ENCODE measurements at places on chromosomes 1 and 21. TPM values are rescaled to one million over a fixed set of nuclear protein-coding genes. Genes with fewer than 3 reads are reported as not detected.
A peak's percentile ranks its signal among the peaks of the same experiment; 100 is the strongest.

- H3K4me3 ChIP-seq: no peak overlapping the region
- H3K4me1 ChIP-seq: no peaks in the 10 kb centered on the region
- H3K27me3 ChIP-seq: no peaks in the 10 kb centered on the region
These were observed 47.7 kb downstream of the ZNF644 start for GRCh38 chr1:90973897-90974798.

GRCh38 chr1:35715568-35716002 lies 3.1 kb downstream of the C1orf216 start:
- no peaks in the 10 kb centered on the region for H3K36me3 ChIP-seq
- peak; percentile 68 for DNase-seq
- no peak overlapping the region for H3K27ac ChIP-seq

GRCh38 chr1:214351551-214352277 lies 70.8 kb downstream of the SMYD2 start:
- no peak overlapping the region for H3K27ac ChIP-seq
- no peak overlapping the region for H3K4me3 ChIP-seq
- no peak for DNase-seq
- H3K27me3 ChIP-seq: no peaks in the 10 kb centered on the region
- H3K4me1 ChIP-seq: peaks cover 6% of the 10 kb centered on the region

- H3K4me3 ChIP-seq: no peak overlapping the region
- no peaks in the 10 kb centered on the region for H3K36me3 ChIP-seq
- no peaks in the 10 kb centered on the region for H3K4me1 ChIP-seq
- peak; percentile 85 for DNase-seq
- peak overlapping the region; percentile 49 for H3K27ac ChIP-seq
These were observed 239.6 kb upstream of the FGGY start for GRCh38 chr1:59057211-59057694.

GRCh38 chr1:181100015-181100905 lies 11.8 kb downstream of the IER5 start:
- H3K27ac ChIP-seq: no peak overlapping the region
- no peaks in the 10 kb centered on the region for H3K27me3 ChIP-seq
- no peak for DNase-seq
- H3K36me3 ChIP-seq: no peaks in the 10 kb centered on the region
- H3K4me1 ChIP-seq: peaks cover 13% of the 10 kb centered on the region

DNA sequence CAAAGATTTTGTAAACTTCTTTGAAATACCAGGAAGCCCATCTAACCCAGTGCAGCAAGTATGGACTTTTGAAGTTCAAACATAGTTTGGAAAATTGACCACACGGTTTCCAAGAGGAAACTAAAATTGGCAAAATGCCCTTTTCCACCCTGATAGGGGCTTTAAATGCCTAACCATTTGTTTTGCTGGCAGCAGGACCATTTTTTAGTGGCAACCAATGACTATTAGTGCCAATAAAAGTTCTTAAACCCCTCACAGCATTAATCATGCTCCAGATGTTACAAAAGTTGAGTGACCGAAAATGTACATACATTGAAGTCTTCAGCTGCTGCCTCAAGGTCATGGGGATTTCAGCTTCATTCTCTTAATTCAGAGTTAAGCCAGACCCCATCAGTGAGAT lies 46.4 kb upstream of the ENAH start:
- peaks cover 4% of the 10 kb centered on the region for H3K4me1 ChIP-seq
- H3K27me3 ChIP-seq: no peaks in the 10 kb centered on the region
- DNase-seq: no peak
- H3K27ac ChIP-seq: no peak overlapping the region
- no peaks in the 10 kb centered on the region for H3K36me3 ChIP-seq
- H3K4me3 ChIP-seq: no peak overlapping the region

DNA sequence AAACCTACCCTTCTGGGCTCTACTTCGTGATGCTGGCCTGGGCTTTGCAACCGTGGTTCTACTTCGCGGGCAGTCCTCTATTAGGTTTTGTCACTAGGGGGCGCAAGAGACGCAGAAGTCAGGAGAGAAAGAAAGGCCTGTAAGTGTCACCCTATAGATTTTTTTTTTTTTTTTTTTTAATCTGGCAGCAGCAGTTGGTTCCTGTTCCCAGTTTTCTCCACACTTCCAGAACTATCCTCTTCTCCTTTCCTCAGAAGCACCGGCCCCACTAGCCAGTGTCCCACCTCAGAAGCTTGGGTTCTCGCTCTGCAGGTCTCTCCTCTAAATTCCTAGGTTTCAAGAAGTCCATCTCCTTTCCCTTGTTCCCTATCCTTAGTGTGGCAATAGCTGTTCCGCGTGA lies 9.1 kb upstream of the LCE2D start:
- peak; percentile 24 for DNase-seq
- H3K4me3 ChIP-seq: no peak overlapping the region
- H3K36me3 ChIP-seq: no peaks in the 10 kb centered on the region
- no peaks in the 10 kb centered on the region for H3K4me1 ChIP-seq
- H3K27ac ChIP-seq: no peak overlapping the region
- no peaks in the 10 kb centered on the region for H3K27me3 ChIP-seq

DNA sequence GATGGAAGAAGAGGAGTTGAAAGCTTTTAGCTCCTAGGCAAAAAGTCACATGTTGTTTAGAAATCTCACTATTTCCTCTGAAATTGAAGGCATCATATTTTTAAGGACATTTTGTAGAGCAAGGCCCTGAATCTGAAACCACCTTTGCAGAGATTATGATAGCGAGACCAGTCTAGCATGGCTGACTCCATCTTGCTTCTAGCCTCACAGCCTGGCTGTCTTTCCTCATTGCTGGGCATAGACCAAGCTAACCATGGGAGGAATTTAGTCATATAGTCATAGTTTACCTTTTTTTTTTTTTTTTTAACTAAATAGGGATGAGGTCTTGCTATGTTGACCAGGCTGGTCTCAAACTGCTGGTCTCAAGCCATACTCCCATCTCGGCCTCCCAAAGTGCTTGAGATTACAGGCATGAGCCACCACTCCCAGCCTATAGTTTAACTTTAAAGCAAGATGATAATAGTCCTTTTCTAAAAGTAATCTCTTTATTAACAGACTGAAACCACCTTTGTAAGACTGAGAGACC lies 42.2 kb upstream of the ZNF326 start:
- H3K4me1 ChIP-seq: no peaks in the 10 kb centered on the region
- no peaks in the 10 kb centered on the region for H3K27me3 ChIP-seq
- DNase-seq: no peak
- no peak overlapping the region for H3K27ac ChIP-seq
- H3K36me3 ChIP-seq: no peaks in the 10 kb centered on the region

DNA sequence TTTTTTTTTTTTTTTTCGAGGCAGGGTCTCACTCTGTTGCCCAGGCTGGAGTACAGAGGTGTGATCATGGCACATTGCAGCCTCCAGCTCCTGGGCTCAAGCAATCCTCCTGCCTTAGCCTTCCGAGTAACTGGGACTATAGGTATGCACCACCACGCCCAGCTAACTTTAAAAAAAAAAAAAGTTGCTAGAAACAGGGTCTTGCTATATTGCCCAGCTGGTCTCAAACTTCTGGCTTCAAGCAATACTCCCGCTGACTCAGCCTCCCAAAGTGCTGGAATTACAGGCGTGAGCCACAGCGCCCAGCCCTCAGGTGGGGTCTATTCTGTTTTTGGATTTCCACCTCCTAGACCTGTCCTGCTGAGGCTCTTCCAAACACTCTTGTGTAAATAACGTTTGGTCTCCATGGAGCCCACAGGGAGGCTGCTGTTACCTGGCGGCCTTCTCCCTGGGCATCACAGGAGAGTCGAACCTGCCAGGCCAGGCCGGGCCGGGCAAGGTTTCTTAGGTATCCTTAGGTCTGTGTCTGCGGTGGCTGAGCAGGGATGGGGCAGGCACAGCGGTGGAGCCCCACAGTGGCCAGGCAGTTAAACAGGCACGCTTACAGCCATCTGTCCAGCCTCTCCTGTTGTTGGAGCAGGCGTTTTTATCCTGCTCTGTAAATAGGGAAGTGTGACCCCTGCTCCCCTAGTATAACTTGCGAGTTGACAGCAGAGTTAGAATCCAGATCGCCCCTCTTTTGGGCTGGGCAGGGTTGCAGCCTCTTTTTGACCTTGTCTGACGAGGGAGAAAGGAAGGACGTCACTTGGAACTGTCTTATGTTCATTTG lies 18.8 kb downstream of the PLEKHM2 start:
- H3K4me1 ChIP-seq: peaks cover 21% of the 10 kb centered on the region
- H3K36me3 ChIP-seq: no peaks in the 10 kb centered on the region
- no peaks in the 10 kb centered on the region for H3K27me3 ChIP-seq
- H3K27ac ChIP-seq: peak overlapping the region; percentile 95

Gene DENND2C
- 1.8 TPM for total RNA-seq

Gene NTMT2
- not detected for total RNA-seq

Gene CADM3
- total RNA-seq: 0.90 TPM

DNA sequence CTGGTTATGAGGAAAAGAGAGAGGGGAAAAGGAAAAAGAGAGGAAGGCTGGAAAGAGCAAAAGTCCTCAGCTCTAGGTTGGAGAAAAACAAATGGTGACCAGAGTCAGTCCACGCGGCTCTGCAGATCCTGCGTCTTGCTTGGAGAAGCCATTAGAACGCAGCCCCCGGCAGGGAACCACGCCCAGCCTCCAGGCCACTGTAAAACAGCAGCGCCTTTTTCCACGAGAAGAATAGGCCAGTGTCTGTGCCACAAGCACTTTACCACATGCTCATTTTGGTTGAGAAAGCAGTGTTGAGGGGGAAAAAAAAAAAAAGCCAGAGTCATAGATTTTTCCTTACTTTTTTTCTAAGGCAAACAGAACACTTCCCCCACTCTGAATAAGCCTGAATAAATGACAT lies 846.9 kb upstream of the ADAMTS5 start:
- H3K27me3 ChIP-seq: no peaks in the 10 kb centered on the region
- no peak overlapping the region for H3K27ac ChIP-seq
- DNase-seq: no peak
- no peak overlapping the region for H3K4me3 ChIP-seq
- H3K36me3 ChIP-seq: no peaks in the 10 kb centered on the region
- no peaks in the 10 kb centered on the region for H3K4me1 ChIP-seq

GRCh38 chr1:15038232-15039016 lies 115.1 kb upstream of the TMEM51 start:
- H3K36me3 ChIP-seq: no peaks in the 10 kb centered on the region
- H3K27me3 ChIP-seq: no peaks in the 10 kb centered on the region
- no peak overlapping the region for H3K27ac ChIP-seq
- H3K4me3 ChIP-seq: no peak overlapping the region
- H3K4me1 ChIP-seq: peaks cover 9% of the 10 kb centered on the region
- no peak for DNase-seq

DNA sequence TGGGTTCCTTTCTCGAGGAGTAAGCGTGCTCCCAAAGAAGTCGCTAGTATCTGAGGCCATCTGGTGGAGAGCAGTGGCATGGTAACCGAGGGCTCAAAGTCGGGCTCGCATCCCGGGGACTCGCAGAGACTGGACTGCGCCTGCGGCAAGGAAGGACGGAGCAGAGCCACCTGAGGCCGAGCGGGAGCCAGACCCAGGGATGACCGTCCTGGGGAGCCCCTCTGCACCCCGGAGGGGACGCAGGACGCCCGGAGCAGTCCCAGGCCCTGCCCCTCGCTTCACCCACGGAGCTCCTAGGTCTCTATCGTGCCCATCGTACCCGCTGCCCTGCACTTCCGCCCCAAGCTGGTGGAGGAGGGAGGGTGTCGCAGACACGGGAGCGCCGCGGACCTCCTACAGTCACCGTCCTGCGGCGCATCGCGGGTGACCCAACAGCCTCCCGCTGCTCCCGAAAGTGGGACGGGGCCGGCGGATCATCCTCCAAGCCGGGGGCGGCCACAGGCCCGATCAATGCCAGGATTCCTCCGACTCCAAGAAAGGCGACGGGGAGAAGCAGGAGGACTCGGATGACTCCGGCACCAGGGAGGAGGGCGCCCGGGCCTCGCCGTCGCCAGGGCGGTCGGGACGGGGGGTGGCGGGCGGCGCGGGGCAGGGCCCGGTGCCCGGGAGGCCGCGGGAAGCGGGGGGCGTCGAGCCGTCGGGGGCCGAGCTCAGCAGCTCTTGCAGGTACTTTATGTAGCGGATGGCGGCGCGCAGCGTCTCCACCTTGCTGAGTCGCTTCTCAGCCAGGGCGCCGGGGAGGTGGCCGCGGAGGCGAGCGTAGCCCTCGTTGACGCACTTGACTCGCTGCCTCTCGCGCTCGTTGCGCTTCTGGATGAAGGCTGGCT lies 2.3 kb upstream of the CACNA1S start:
- peak; percentile 91 for DNase-seq
- no peaks in the 10 kb centered on the region for H3K36me3 ChIP-seq
- H3K27ac ChIP-seq: no peak overlapping the region
- H3K27me3 ChIP-seq: no peaks in the 10 kb centered on the region
- H3K4me1 ChIP-seq: no peaks in the 10 kb centered on the region
- peak overlapping the region; percentile 79 for H3K4me3 ChIP-seq

- DNase-seq: no peak
- no peaks in the 10 kb centered on the region for H3K4me1 ChIP-seq
- H3K27ac ChIP-seq: no peak overlapping the region
- H3K4me3 ChIP-seq: no peak overlapping the region
These were observed 100.1 kb upstream of the S1PR1 start for GRCh38 chr1:101136739-101137138.

DNA sequence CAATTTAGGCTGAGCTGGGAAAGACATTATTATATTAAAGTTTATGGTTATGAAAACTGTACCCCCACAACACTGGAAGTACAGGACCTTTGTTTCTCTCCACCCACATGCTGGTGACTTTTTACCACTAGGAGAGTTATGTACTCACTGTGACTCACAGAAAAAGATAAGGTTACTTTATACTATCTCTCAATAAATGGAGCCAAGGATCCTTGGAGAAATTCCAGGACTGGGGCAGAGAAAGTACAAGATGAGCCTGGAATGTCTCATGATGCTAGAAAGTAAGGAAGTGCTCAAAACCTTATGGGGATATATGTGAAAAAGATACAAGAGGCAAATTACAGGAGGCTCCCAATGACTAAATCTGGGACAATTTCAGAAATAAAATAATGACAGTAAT lies 63.9 kb upstream of the C1orf105 start:
- peak; percentile 65 for DNase-seq
- no peaks in the 10 kb centered on the region for H3K36me3 ChIP-seq
- H3K4me1 ChIP-seq: peaks cover 46% of the 10 kb centered on the region
- H3K27me3 ChIP-seq: no peaks in the 10 kb centered on the region
- peak overlapping the region; percentile 27 for H3K27ac ChIP-seq
- H3K4me3 ChIP-seq: no peak overlapping the region

Gene KRTAP7-1
- total RNA-seq: not detected

Gene PTAFR
- total RNA-seq: 6.6 TPM

DNA sequence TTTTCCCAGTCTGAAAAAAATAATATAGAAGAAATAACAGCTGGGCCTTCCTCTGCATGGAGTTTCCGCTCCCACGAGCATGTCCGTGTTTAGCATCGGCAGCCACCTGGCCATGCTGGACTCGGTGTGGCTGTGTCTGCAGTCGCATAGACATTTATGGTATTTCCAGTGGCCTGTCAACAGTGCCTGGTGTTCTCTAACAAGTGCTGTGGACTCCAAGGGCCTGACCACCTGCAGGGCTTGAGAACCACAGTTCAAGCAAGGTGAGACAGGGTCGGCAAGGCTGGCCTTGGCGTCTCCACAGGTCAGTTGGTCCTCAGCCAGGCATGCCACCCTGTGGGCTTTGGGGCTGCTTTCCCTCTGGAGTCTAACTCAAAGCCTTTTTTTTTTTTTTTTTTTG lies 124.8 kb downstream of the PGBD5 start:
- no peak overlapping the region for H3K27ac ChIP-seq
- peaks cover 4% of the 10 kb centered on the region for H3K4me1 ChIP-seq
- H3K36me3 ChIP-seq: no peaks in the 10 kb centered on the region
- H3K27me3 ChIP-seq: no peaks in the 10 kb centered on the region
- DNase-seq: no peak

Data from adrenal gland (tissue), 19 donors.